ENCODE measurements at places on chromosomes 12 and 14. TPM values are rescaled to one million over a fixed set of nuclear protein-coding genes. Genes with fewer than 3 reads are reported as not detected.

CD163L1 gene
- total RNA-seq = 4.7 TPM

KLRC1 gene
- total RNA-seq = 1.0 TPM

COPS7A gene
- total RNA-seq = 30.8 TPM

MGAT4C gene
- total RNA-seq = 1.0 TPM

EEF1AKMT3 gene
- 4.2 TPM for total RNA-seq

PYGL gene
- total RNA-seq = 32.9 TPM

IL26 gene
- not detected for total RNA-seq

ASPG gene
- total RNA-seq = 0.52 TPM

PLEKHH1 gene
- total RNA-seq = 1.6 TPM

SLC10A1 gene
- total RNA-seq = not detected
